Stimulated activated CD8-positive, alpha-beta memory T cell treated with anti-CD3 and anti-CD28 coated beads, Interleukin-12 subunit alpha, Interleukin-12 subunit beta, amount 100 ng/mL, for 4 hours (primary cell): ENCODE measurements at places on chromosomes 1 and 21.

DNA sequence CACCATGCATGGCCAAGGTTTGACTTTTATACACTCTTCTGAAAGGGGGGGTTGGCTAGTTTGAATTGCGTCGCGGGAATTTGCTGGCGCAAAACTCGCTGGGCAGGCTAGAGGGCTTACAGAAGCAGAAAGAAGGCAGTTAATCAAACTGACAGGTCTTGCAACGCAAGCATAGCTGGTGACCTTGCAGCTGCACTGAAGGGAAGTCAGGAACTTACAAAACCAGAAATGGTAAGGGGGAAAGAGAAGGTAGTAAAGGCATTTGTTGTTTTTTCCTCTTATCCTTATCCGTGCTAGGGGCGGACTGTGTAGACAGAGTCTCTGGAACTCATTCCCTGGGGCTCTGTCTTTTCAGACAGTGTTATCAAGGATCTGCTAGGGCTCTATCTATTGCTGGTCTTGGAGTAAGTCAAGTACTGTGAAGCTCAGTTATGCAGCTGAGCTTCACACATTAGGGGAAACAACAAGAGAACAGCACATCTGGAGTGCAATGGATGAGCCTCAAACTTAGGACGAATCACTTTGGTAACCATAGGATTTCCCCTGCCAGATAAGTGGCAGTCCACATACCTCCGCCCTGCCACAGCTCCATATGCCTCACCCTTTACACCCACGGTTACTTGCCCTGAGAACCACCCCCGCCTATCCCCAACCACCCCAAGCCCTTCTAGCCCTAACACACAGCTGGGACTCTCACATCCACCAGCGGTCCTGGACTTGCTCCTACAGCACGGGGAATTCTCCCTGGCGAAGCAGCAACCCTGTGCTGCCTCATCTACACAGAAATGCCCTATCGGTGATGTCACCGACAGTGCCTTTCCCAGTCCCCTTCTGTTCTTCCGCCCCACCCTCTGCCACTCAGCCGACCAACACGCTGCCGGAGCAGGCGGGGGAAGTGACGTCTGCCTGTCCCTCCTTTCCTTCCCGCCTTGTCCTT is 251.4 kb downstream of the FAM72C start:
- DNase-seq: no peak

DNA sequence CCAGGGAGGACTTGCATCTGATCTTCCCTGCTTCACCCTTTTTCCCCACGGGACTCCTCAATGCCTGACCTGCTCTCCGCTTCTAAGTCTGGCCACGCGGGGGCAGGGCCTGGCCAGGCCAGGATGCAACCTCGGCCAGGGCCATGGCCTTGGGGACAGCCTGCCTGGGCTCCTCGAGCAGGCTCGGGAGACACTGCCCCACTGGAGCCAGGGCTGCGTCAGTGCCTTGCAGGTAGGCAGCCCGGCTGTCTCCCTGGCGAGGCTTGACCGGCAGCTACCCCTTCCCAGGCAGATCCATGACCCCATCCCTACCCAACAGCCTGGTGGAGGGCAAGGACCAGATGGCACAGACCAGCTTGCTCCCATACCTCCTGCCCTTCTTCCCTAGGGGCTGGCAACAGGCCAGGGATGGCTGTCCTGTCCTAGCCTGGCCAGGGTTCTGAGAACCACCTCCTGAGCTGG is 2.7 kb upstream of the PRDM16 start:
- no peak for DNase-seq

DNA sequence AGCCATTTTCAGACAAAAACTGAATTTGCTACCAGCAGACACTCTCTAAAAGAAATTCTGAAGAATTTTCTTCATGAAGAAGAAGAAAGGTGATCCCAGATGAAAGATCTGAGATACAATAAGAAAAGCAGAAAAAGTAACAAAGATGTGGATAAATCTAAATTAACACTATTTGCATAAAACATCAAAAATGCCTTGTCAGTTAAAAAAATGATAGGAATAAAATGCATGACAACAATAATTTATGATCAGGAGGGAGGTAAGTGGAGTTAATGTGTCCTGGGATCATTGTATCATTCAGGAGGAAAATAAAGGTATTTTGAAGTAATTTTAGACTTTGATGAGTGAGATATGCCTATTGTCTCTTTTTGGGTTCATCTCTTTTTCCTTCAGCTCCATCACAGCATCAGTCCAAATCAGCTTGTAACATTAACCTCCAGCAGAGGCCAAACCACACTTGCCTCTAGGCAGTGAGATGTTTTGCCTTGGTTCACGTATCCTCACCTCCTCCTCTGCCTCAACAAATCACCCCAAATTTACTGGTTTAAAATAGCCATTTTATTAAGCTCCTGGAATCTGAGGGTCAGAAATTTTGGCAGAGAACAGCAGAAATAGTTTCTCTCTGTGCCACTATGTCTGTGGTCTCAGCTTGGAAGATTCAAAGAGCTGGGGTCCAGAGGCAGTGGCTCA is 76.9 kb upstream of the HIVEP3 start:
- DNase-seq: no peak

GRCh38 chr1:93591676-93592550 is 89.7 kb downstream of the BCAR3 start:
- no peak for DNase-seq

- DNase-seq: no peak
Measured at GRCh38 chr1:221841251-221841982, 99.5 kb upstream of the DUSP10 start.

DNA sequence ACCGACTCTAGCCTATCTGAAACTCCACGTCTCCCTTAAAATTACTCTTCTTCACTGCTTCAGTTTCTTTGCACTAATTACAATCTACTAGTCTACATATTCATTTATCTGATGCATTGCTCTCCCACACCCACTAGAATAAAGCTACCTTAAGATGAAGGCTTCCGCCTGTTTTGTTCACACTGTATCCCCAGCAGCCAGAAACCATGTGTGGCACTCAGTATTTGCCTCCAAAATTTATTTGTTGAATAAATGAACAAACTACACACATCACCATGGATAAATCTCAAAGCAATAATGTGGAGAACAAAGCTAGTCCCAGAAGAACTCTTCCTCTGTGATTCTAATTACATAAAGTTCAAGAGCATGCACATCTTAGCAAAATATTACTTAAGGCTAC is 95.7 kb downstream of the DSCAM start:
- DNase-seq: no peak

GRCh38 chr1:27527890-27528817 is 38.2 kb upstream of the WASF2 start:
- DNase-seq: no peak

- no peak for DNase-seq
Measured at GRCh38 chr21:33157303-33157702, 72.4 kb upstream of the IFNAR2 start.

- DNase-seq: no peak
Measured at GRCh38 chr1:37605806-37606474, 10.2 kb upstream of the GNL2 start.

DNA sequence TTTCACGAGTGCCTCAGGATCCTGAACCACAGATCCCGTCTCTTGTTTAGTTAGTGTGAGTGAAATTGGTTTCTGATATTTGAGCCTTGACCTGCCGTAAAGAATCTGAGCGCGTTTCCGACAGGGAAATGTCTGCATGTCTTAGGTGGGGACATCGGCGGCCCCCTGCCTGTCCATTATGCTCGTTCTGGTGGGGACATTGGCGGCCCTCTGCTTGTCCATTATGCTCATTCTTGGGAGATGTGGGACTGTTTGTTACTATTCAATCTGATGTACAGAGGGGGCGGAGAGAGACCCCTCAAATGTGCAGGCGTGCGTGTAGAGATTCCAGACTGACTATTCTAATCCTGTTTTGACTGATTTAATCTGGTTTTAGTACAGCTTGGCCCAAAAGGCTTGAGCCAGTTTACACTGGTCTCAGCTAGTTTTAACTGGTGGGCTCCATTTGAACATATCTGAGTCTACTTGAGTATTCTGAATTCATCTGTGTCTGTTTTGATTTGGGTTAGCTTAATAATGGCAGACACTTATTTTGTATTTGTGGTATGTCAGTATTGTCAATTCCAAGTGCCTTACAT is 6.6 kb upstream of the TINAGL1 start:
- DNase-seq: no peak

DNA sequence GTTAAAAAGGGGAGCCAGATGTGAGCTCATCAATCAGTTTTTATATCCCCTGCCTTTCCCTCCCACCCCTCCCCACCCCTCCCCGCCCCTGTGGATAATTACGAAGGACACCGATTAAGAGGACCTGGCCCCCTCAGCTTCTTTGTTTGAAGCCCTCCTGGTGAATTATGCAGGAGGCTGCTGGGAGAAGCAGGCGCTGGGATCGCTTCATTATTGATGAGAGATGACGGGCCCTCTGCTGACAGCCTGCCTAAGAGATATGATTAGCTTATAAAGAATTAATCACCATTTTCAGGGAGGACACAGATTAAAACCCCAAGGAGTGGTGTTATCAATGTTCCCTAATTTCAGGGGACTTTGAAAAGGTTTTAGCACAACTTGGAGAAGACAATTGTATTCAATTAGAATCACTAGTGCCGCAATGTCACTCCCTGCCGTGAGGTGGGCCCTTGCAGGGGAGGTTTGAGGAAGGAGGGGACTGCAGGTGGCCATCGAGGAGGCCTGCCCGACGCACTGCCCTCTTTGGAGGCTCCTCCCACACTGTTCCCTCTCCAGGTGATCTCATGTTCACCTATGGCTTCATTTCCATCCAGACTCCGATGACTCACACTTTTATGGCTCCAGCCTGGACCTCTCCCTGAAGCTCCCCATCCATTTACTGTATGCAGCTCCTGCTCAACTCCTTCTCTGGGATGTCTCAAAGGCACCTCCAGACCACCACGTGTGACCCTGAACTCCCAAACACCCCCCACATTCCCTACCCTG is 67.0 kb upstream of the KLHDC7A start:
- no peak for DNase-seq

DNA sequence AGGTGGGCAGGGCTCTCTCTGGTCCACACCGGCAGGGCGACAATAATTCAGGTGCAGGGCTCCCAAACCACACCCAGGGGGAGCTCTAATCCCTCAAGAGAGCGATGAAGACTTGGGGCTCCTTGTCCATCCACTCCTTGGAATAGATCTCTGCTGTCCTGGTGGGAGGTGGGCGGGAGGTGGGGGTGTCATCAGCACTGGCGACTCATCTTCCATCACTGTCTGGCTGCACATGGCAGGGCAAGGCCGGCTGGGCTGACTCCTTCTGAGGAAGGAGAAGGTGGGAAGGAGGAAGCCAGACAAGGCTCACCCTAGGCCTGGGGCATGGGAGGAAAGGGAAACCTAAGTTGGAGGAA is 29.3 kb downstream of the TNNT2 start:
- no peak for DNase-seq

GRCh38 chr1:206706298-206706791 is 21.6 kb downstream of the MAPKAPK2 start:
- peak; percentile 9 for DNase-seq

DNA sequence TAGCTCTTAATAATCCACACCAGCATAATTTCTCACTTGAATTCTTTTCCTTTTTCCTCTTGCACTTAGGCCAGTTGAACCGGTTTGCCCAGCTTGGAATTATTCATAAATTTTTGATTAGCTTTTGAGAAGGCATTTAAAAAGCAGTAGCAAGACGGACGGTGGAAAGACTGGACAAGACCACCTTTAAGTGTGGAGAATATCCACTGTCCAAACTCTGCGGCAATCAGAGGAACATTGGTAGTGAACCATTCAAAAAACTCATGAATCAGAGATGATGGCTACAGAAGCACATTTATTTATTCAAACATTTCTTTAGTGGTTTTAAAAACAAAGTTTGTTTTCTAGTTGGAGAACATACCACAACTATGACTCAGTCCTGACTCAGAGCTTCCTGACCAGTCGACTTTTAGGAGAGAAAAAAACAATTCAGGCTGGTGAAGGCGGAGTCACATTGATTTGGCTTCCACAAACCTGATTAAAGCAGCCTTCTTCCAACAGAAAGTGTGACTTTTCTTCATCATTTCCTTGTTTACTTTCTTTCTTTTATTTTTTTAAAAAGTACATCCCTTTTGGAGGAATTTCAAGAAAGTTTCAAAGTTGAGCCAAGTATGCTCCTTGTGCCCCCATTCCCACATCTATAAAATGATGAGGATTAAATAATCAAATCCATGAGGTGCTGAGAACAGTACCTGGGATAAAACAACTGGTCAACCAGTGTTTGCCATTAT is 128.8 kb downstream of the ADSS2 start:
- no peak for DNase-seq

DNA sequence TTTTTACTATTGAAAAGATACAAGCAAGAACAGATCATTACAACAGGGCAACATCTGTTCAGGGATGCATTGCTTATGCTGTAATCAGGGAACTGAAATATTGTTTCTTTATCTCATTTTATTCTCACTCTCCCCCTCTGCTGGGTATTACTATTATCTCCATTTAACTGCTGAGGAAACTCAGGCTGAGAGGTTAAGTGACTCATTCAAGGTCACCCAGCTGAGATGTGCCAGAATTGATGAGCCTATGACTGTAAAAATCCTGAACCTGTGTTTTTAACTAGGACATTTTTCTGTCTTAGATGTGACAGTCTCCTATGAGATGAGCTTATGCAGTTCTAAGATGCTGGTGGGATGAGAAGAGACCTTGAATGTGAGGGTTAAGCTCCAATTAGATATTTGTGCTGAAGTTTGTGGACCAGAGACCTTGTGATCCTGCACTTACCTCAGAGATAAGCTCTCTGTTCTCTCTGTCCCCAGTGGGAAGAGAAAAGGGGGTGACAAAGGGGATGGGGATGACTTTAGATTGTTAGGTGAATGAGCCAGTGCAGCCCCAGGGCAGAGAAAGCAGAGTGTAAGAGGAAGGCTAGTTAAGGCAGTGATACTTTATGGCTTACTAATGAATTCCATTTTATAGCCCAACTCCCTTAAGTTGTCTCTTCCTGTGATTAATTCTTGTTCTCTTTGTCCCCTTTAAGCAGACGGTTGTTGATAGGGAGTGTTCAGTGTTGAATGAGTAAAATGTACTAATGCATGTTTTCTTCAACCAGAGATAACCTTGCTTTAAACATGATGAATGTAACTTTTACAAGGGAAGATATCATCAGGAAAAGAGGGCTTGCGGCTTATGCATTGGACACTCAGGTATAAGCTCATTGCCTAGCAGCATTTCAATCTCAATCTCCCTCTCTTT is 111.4 kb downstream of the HLX start:
- DNase-seq: no peak

- DNase-seq: peak; percentile 30
Measured at GRCh38 chr1:151720974-151721787, at the start of gene RIIAD1. TSS of gene RIIAD1 (plus strand) at chr1:151721522. CDS start at chr1:151721537, 15 bp downstream.

GRCh38 chr1:71885171-71885570 is 397.2 kb downstream of the NEGR1 start:
- no peak for DNase-seq

DNA sequence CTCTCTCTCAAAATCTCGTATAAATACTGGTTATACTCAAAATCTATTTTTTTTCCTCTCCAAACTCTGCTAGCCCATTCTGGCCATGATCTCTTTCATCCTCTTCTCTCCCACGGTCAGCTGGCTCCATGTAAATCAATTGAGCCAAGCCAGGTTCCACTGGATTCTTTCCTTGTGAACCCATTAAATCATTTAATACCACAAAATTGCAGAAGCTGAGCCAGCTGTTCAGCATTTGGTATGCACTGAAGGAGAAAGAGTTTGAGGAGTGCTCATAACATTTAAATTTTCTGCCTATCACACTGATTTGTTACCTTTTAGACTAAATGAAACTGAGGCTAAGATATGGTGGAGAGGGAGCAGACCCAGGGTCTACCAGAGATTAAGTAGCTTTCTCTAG is 29.1 kb upstream of the TADA1 start:
- no peak for DNase-seq
